ENCODE measurements at places on chromosomes 3 and 15.

- DNase-seq = no peak
Observed at GRCh38 chr3:39148435-39149058, 4.8 kb downstream of the CSRNP1 start.

DNA sequence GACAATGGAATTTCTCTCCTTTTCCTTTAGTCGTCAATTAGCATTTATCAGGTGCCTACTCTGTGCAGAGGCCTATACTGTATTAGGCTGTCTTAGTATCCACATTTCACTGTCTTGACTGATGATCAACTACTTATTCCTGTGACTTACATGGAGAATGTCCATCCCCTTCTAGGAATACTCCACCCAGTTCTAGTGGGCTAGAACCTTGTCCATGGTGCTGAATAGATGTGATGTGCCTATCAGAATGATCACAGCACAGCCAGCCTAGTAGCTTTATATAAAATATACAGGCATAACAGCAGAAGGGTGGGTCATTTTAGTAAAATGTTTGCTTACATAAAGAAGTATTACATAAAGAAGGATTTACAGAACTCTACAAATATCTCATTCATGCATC is 621.4 kb downstream of the PDCD6IP start:
- DNase-seq = peak; percentile 66

- DNase-seq = no peak
Observed at GRCh38 chr15:25333049-25333448, 105.8 kb downstream of the UBE3A start.

- DNase-seq = no peak
Observed at GRCh38 chr3:177607589-177607988, 410.3 kb upstream of the TBL1XR1 start.

DNA sequence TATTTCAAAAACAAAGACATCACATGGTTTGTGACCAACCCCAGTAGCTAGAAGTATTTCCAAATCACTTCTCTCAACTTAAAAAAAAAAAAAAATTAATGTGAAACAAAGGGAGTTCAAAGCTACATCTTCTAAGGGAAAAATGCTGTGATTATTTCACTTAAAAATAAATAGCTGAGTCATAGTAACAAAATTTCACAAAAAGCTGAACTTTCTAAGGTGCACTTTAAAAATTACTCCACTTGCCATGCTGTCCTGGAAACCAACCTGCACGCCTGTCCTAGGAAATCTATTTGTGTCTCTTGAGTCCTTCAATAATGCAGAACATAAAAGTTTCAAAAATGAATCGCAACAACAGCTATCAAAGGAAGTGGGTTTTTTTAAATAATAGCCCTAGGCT is 1.8 kb downstream of the ACAP2 start:
- DNase-seq = no peak

DNA sequence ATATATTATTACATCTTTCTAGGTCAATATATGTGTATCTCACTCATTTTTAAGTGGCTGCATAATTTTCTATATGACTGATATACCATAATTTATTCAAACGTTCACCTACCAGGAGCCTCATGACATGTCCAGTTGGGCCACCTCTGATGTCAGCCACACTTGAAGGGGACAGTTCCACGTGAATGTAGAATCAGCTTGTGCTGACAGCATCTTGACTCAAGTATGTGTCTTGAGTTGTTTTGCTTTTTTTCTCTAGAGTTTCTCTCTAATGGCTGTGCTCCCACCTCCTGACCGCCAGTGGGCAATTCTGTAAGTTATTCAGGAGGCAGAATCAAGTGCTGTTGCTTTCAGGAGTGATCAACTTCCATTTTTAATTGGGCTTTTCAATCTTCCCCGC is 237.9 kb downstream of the NFKBIZ start:
- no peak for DNase-seq

GRCh38 chr3:98732286-98733052 is 30.7 kb upstream of the ST3GAL6 start:
- DNase-seq = peak; percentile 80

DNA sequence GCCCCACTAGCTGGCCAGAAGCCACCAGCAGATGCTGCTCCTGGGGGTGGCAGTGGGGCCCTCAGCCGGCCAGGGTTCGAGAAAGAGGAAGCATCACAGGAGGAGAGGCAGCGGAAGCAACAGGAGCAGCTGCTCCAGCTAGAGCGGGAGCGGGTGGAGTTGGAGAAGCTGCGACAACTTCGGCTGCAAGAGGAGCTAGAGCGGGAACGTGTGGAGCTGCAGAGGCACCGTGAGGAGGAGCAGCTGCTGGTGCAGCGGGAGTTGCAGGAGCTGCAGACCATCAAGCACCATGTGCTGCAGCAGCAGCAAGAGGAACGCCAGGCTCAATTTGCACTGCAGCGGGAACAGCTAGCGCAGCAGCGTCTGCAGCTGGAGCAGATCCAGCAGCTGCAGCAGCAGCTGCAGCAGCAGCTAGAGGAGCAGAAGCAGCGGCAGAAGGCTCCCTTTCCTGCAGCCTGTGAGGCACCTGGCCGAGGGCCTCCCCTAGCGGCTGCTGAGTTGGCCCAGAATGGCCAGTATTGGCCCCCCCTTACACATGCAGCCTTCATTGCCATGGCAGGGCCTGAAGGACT is 17.5 kb upstream of the APEH start:
- DNase-seq = no peak

- DNase-seq = no peak
Observed at GRCh38 chr3:116052602-116053001, 392.7 kb downstream of the LSAMP start.

DNA sequence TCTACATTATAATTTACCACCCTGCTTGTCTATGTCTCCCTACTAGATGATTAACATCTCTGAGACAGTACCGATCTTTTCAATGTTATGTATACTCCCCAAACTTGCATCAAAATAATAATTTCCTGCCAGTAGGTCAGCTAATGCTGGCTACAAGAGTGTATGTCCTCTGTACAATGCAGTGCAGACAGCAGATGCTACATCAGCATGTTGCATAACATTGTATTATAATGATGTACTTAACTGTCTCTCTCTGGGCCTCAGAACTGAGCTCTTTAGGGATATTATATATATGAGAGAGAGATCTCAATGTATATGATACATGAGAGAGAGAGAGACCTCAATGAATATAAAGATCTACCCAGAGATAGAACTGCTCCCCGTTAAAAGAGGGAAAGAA is 456.6 kb downstream of the SHQ1 start:
- no peak for DNase-seq

DNA sequence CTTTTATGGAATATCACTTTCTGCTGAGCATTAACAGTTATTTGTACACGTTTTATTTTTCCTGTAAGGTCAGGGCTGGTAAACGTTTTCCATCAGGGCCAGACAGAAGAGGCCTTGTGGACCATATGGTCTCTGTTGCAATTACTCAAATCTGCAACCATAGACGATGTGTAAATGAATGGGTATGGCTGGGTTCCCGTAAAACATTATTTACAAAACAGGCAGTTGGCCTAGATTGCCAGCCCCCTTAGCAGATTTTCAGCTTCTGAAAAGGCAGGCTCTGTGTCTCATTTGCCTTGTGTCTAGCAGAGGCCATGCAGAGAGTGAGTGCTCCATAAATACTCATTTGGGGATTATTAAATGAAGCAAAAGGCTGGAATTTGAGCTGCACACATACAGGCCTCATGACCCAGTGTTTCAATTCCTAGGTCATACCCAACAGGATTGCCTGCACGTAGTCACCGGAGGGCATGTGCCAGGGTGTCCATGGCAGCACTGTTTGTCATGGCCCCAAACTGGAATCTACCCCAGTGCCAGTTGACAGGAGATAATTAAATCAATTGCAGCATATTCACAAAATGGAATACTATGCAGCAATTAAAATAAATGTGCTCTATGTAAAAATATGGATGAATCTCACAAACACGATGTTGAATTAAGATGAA is 51.3 kb downstream of the GPD1L start:
- no peak for DNase-seq

DNA sequence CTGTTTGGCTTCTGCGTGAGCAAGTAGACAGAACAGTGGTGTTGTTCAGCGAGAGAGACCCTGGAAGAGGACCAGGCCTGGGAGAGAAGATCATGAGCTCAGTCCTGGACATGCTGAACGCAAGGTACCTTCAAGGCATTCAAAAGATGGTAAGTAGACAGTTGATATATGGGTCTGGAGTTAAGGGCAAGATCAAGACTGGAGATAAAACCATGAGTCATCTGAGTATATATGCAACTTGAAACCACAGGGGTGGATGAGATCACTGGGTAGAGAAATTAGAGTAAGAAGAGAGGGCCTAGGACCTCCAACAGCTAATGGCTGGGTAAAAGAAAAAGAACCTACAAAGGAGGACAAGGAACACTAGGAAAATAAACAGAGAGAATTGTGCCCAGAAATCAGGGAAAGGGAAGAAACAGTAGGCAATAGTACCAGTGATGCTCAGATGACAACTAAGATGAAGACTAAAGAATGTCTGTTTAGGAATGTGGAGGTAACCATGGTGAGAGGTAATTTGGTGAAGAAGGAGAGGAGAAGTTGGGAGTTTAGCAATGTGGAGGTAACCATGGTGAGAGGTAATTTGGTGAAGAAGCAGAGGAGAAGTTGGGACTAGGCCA is 343.2 kb upstream of the ADAMTS9 start:
- no peak for DNase-seq

DNA sequence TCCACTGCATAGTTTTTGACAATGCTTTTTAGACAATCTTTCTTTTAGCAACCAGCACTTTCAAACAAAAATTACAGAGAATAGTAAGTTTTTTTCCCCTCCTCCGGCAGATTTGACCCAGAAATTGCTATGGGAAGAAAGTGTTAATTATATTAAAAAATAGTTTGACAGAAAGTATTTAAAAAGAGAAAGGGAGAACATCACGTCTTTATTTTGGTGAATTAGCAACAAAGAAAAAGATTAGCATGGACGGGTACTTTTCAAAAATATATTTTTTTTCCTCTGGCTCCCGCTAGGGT is 831 bp upstream of the KAT2B start:
- DNase-seq = no peak

GRCh38 chr3:49994476-49994875 is 54.5 kb downstream of the RBM6 start:
- DNase-seq = no peak

DNA sequence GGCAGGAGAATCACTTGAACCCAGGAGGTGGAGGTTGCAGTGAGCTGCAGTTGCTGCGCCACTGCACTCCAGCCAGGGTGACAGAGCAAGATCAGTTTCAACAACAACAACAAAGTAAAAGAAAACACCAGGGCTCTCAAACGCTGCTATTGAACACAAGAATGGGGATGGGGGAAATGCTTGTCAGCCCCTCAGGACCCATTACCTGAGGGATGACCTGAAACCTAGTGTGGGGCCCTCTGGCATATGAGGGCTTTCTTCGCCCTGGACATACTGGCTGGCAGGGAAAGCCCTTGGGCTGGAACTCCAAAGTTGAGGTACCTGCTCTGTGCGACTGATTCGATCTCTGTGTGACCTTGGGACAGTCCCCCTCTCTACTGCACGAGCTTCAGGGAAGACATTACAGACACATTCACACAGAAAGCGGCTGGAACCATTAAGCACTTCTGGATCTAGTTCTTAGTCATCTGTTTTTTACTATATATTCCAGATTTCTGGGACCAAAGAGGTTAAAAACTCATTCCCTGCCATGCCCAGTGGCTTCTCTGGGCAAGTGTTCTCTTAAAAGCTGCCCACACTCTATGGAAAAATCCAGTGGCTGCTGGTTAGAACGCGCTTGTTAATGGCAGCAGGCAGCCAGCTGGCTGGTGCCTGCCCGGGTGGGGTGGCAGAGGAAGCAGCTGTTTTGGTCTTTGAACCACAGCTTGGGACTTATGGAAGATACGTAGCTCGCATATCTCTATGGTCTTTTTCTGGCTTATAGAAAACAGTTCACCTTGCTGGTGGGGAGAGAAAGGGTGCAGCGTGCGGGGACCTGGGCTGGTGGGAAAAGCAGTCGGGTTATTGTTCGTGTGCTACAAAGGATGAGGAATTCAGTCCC is 57.2 kb downstream of the ATP1B3 start:
- no peak for DNase-seq

DNA sequence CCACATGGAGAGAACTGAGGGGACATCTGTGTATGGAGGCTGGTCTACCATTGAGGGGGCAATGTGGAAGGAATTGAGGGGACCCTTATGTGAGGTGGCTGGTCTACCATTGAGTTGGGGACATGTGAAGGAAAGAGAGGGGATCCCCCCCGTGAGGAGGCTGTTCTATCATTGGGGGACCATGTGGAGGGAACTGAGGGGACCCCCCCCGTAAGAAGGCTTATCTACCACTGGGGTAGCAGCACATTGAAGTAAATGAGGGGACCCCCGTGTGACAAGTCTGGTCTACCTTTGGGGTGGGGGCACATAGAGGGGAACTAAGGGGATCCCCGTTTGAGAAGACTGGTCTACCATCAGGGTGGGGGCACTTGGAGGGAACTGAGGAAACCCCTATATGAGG is 158.0 kb downstream of the FBLN2 start:
- no peak for DNase-seq

GRCh38 chr3:9422712-9423424 is 25.5 kb downstream of the SETD5 start:
- DNase-seq = peak; percentile 57

DNA sequence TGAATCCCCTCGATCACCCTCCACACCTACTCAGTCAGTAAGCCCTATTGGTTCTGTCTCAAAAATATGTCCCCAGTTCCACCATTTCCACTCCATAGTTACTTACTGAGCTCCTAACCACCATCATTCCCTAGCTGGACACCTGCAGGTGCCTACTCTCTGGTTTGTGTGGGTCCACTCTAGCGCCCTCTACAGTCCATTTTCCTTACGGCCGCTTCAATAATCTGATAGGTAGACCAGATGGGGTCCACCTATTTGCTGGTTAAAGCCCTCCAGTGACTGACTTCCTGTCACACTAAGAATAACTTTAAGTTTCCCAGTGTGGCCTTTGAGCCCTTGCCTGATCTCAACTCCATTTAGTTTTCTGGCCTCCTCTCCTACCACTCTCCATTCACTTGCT is 5.0 kb downstream of the GXYLT2 start:
- DNase-seq = peak; percentile 80

DNA sequence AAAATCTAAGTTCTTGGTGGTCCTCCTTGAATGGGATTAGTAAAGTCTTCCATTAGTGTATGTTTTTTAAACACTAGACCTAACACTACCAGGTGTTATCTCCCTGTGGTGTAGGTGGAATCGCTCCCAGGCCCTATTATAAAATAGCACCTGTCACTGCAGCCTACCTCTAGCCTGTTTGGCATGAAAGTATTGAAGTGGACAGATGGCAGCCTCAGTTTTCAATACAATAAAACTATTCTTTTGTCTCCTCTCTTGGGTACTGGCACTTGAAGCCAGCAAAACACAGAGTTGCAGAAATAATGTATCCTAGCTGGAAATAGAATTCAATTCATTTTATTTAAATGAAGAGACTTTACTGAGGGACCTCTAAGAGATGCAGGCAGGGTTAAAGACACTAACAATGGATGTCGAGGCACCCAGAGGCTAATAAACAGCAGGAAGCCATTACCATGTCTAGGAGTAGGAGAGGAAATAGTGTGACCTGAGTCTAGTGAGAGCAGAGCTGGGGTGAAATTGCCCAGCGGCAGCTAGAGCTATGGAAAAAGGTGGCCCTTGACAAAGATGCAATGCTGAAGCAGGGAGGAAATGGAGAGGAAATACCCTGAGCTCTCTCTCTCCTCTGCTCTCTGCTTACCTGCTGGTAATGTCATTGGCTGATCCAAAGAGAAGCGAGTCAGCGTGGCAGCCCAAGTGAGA is 49.1 kb upstream of the TMEM158 start:
- DNase-seq = no peak

Measured in iPS-NIHi11 (cell line).